Skin of body (tissue), 3 donors: ENCODE measurements at places on chromosomes 2 and 18. TPM values are rescaled to one million over a fixed set of nuclear protein-coding genes. Genes with fewer than 3 reads are reported as not detected.

SERPINB3 gene
- 49.5 TPM for total RNA-seq

LYG2 gene
- 16.5 TPM for total RNA-seq

RTP5 gene
- total RNA-seq = not detected

TFPI gene
- 44.5 TPM for total RNA-seq

NYAP2 gene
- total RNA-seq = 0.30 TPM

MYO7B gene
- total RNA-seq = 0.49 TPM

ALPG gene
- total RNA-seq = not detected

GDF7 gene
- 0.89 TPM for total RNA-seq

DNA sequence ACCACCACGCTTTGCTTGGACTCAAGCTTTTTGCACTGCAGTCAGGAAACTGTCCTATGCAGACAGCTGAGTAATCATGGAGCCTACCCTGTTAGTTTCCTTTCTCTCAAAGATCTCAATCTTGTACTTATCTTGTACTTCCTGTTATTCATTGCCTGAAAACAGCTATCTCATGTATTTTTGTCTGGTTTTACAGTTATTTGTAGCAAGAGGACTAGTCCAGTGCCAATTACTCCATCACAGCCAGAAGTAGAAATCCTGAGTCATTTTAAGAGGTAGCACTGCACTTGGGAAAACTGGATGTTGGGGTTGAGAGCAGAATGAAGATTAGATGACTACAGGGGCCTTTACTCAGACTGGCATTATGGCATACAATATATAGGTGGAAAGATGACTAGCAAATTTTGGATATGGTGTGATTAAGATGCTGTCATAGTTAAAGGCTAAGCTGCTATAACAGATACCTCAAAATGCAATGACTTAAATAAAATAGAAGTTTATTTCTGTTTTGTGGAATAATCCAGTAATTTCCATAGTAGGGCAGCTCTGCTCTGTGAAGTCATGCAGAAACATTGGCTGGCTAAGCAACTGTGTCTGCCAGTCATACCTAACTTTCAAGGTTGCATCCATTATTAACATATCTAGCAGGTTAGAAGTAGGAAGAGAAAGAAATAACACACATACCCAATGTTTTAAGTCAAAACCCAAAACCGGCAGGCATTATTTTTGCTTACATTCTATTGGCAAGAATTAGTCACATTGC lies 21.1 kb upstream of the CHMP3 start:
- no peak for DNase-seq

- no peak for DNase-seq
These were observed 10.9 kb downstream of the TMEM200C start for GRCh38 chr18:5884375-5884774.

- no peak for DNase-seq
These were observed 143.0 kb upstream of the EPC2 start for GRCh38 chr2:148501545-148501944.

DNA sequence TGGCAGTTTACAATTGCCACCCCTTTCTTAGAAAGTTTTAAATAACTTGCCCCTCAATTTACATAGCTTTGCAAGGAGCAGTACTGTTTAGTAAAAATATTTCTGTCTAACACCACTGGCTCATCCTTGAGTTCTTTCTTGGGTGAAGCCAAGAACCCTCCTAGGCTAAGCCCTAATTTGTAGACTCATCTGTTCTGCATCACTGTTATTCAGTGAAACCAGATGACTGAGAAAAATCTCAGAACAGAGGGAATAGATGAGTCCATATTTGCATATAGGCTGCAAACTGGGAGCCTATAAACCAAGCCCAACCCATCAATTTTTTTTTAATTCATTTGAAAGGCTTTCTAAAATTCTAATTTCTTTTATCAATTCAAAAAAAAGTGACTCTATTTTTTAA lies 161.4 kb upstream of the TFPI start:
- DNase-seq = no peak

DNA sequence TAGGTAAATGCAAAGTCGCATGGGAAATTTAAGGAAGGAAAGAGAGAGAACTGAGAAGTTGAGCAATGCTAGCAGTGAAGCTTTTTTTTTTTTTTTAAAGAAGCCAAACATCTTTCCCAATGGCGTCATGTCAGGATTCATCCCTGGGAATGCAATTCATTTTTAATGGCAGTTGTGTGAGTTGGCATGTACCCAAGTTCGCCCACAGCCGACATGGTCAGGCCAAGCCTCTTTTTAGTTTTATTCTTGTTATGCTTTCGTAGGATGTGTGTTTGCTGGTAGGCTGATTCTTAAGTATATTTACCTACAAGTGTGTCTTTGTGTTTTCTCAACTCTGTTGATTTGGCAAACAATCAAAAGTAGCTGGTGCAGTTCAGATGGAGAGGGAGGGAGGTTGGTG lies 127.6 kb upstream of the ITGA6 start:
- DNase-seq = no peak

GRCh38 chr2:180966378-180966777 lies 14.0 kb upstream of the UBE2E3 start:
- no peak for DNase-seq

- no peak for DNase-seq
These were observed 237.0 kb upstream of the CDH20 start for GRCh38 chr18:61096226-61096625.

- DNase-seq = no peak
These were observed 112.1 kb downstream of the MCFD2 start for GRCh38 chr2:46803547-46803878.

DNA sequence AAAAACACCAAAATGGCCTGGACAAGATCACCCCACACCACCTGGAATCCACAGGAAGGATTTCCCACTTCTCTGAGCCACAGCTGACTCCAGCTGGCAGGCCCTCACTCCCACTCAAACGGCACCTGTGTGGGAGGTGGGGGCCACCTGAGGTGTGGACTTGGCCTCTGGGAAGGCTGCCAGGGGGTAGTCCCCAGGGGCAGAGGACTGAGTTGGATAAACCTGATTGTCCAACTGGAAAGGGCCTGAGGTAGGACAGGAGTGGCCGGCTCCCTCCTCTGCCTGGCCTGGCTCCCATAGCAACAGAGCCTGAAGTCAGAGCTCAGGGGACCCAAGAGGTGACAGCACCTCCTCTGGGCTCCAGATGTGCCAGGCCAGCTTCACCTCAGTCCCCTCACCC lies 300.2 kb downstream of the CELF4 start:
- no peak for DNase-seq

DNA sequence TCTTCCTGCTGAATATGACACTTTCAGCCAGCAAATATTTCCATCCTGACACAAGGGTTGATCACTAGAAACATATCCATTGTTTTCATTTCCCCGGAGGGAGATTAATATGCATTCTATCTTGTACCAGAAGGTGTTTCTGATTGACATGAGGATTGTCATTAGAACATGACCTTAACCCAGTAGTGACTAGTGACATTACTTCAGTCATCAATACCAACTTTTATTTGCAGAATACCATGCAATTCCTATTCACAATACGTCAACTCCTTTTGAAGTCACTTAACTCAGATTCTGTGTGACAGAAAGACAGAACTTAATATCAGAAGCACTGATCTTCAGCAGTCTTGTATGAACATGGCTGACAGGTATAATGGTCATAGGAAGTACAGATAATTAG lies 1108.9 kb upstream of the CRIM1 start:
- no peak for DNase-seq

GRCh38 chr2:108320326-108320922 lies 31.7 kb downstream of the SULT1C2 start:
- DNase-seq = no peak

DNA sequence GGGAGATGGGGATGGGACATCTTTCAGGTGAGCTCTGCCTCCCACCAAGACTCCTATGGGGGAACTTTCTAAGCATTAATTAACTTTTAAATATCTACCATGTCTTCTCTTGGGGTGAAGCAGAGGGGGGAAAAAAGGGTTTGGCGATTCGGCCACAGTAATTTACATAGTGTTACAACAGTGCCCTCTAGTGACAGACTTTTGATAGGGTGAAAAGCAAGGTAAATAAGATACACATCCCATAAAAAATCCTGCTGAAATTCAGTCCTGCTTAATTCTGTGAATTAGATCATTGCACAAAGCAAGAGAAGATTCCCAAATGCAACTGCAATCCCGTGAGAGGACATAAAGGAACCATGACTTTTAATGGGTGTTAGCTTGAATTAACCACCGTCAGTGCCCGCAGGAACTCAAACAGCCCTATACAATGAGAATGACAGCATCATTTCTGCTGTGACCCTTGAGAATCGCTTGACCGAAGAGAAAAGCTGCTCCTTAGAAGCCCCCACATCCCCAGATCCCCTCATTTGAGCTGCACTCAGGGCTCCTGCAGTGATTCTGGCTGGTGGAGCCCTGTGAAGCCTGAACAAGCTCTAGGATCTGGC lies 32.8 kb downstream of the FAM124B start:
- DNase-seq = no peak
